Stimulated activated CD4-positive, alpha-beta T cell treated with anti-CD3 and anti-CD28 coated beads, Interleukin-4, amount 100 ng/mL, for 4 hours (primary cell): ENCODE measurements at places on chromosomes 7 and 10.
A peak's percentile ranks its signal among the peaks of the same experiment; 100 is the strongest.

DNA sequence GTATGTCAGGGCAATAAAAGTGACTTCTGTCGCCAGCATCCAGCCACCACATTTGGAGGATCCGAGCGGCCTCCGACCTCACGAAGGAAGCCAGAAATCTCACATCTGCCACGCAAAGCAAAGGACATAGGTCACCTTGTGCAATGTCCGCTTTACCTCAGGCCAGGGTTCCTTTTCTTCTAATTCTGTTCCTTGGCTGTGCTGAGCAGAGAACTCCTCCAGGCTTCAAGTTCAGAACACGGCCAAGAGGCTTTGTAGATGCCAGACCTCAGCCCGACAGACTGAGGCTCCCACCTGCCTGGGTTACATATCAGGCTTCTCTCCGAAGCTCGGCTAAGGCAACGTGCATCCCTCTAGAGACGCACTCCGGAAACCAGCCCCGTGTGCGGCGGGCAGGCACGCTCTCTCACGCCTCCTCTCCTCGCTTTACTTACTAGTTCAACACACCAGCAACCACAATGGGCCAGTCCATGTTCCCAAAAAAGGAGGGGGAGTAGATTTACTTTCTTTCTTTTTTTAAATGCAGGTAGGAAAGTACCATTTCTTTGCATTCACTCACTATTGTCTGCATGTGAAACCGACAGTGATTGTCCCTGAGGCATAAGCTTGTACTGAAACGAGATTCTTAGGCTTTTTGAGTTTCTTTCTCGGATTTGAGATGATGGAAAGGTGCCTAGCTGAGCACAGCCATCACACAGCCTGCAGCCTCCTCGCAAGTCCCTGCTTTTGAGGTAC is 122.4 kb upstream of the AFAP1L2 start:
- peak; percentile 70 for DNase-seq

GRCh38 chr7:158420591-158421340 is 166.9 kb downstream of the PTPRN2 start:
- DNase-seq: no peak

- DNase-seq: no peak
Measured at GRCh38 chr7:111112439-111112838, 21.5 kb downstream of the LRRN3 start.

GRCh38 chr7:99554939-99555338 is 3.0 kb upstream of the FAM200A start:
- DNase-seq: no peak

DNA sequence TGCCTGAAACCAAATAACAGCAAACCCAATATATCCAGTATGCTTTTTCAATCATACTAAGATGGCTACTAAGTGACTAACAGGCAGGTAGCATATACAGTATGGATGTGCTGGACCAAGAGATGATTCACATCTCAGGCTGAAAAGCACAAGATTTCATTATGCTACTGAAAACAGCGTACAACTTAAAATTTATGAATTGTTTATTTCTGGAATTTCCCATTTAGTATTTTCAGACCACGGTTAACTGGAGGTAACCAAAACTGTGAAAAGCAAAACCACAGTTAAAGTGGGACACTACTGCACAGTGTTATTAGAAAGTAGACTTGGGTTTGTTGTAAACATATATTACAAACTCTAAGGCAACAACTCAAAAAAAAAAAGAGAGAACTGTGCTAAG is 91.5 kb downstream of the KMT2C start:
- DNase-seq: no peak

DNA sequence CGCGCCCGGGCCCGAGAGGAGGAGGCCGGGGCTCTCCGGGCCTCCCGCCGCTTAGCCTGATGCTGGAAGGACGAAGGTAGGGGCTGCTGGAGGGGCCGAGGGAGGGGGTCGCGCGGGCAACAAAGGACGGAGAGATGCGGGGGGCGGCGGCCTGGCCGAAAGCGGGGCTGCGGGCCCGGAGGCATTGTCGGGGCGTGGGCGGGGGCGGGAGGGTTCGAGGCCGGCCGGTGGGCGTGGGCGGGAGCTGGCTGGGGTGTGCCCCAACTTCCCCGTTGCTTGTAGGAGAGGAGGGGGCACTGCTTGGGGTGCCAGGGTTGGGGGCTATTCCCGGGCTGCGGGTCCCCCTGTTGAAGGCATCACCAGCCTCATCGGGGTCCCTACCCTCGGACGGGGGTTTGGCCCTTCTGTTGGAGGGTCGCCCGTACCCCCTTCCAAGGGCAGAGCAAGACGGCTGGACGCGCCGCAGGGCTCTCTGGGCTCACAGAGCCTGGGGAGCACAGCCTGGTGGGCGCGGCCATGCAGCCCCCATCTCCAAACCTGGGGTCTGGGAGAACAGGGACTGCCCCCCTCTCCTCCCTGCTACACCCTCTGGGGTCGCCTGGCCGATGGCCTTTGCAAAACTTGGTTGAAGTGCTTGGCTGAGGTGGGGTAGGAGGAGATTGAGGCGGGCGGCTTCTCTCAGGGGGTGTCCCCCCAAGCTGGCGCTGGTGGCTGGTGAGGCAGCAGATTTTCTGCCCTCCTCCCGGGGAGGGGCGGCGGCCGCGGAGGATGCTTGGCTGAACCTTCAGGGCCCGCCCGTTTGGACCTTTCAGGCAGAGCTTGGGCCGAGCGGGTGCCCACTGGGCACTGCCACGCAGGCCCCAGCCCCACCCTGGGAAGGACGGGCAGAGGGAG is 699 bp downstream of the CLIP2 start:
- DNase-seq: peak; percentile 16

GRCh38 chr7:44305564-44306507 is 19.6 kb downstream of the CAMK2B start:
- DNase-seq: no peak

DNA sequence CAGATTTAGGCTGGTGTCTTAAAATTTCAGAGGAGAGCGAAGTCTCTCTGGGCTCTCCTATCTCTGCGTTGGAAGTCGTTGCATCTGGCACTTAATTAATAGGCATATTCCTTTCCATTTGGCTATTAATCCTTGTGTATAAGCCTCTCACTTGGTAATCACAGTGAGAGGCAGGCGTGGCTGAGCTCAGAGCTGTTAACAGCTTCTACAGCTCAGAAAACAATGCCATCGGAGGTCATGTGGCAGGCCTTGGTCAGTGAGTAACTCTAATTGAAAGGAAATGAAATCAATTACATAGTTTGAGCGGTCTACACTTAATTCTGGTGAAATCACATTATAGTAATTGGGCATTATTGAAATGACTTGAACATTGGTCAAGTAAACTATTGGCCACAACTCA is 135.1 kb downstream of the DPY19L1 start:
- DNase-seq: no peak

- no peak for DNase-seq
Measured at GRCh38 chr7:20352573-20353306, 22.0 kb downstream of the ITGB8 start.

DNA sequence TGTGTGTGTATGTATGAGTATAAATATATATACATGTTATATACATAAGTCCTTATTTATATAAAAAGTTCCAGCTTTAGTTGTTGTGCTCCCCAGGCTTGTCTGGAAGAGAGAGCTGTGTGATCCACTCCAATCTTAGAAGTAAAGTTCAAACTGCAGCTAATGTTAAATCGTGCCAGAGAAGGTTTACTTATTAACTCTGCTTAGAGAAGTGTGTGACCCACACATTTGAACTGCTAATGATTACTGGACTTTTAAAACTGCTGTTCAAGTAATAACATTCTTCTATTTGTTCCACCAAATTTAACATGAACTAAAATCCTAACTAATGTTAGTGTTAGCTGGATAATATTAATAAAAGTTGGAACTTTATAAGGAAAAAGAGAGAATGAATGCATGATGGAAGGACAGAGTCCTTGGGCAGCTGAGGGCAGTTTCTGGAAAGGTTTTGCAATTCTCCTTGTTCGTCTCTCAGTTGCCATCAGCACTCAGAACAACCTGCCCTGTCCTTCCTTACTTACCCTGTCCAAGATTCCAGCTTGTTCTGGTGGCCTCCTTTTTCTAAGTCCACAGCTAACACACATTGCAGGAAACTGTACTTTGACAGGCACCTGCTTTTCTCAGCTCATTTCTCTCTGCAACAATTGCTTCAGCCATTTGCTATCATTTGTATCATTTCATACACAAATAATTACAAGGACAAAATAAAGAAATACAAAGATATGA is 162.6 kb downstream of the FAM107B start:
- DNase-seq: no peak

- no peak for DNase-seq
Measured at GRCh38 chr10:70827086-70827757, 11.5 kb downstream of the SGPL1 start.

DNA sequence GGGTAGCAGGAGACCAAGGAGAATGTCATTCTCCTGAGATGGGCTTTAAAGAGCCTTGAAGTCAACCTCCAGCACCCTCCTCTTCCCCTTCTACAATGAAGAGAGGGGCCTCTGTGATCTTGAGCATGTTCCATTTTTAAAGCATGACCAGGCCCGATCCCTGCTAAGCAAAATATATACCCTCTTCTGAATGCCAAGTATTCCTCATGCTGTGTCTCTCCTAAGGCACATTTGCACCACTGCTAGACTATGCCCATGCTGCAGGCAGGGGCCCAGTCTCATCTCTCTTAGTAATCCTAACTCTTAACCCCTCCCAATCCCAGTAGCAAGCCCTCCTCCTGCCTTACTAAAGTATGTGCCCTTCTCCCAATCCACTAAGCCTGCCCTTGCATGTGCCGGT is 18.4 kb downstream of the SORBS1 start:
- no peak for DNase-seq

- DNase-seq: no peak
Measured at GRCh38 chr10:75107756-75108683, 3.4 kb upstream of the SAMD8 start.

DNA sequence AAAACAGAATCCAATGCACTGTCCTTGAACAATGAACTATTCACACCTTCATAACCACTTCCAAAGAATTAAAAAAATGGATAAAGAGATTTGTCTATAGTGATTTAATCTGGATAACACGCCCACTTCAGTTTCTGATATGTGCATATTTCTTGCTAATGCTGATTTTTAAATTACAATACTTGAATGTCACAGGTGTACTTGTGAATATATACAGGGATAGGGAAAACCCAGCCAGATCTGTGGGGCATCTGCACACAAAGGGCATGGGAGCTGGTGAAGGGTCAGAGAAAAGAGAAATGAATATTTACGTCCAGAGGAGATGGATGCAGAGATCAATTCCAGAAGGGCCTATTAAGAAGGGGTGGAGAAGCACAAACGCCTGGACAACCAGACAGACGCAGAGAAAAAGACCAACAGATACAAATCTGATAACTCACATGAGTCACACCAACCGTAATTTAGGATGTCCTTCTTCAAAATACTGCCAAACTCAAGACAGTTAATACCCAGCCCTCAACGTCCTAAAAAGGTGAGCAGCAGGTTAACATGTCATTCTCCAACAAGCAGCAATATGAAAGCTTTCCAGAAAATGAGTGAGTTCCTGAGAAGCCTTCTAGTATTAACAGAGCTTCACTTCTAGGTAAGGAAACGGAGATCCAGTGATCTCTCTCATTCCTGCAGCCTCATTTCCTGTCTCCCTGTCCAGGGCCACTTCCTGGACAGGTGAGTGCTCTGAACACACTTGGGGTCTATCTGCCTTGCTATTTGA is 41.9 kb downstream of the PIP4K2A start:
- DNase-seq: no peak

DNA sequence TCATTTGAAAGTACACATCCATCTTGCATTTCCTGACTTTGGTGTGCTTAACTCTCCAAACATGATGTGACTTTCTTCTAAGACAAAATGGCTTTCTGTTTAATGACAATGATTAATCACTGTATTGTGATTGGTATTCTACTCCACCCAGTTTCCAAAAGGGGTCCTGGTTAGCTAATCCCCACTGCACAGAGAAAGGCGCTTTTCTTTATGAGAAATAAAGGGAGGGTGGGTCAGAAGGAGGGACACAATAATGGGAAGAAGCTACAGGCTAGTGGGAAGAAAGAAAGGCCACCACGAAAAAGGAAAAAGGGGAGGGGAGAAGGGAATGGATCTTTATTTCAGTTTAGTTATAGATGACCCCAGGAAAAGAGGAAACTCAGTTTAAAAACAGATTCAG is 69.2 kb downstream of the PRTFDC1 start:
- no peak for DNase-seq

- no peak for DNase-seq
Measured at GRCh38 chr10:33102071-33102470, 144.0 kb upstream of the ITGB1 start.

DNA sequence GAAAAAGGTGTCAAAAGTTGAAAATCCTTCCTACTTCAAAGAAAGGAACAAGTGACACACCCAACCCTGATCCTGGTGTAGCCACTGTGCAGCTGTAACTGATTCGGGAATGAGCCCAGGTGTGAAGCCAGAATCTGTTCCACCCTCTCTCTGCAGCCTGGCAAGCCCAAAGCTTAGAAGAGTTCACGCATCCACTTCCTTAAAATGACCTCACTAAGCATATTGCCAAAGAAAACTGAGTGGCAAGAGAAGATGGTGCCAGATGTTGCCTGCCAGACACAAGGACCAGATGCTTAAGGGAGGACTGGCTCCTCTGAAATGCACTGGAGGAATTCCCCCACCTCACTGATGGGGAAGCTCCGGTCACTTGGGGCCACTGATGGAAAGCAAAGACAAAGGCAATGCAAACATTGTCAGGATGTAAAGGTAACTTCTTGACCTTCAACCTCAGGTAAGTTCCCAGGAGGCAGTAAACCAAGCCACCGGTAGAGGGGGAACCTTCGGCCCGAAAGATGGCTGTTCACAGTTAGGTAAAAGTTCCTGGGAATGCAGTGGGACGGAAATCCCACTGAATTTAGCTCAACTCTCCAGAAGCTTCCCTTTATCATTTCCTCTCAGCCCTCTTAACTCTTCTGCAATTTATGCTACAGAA is 554.9 kb downstream of the KCNMA1 start:
- no peak for DNase-seq

- no peak for DNase-seq
Measured at GRCh38 chr10:132194726-132195125, 8.0 kb downstream of the DPYSL4 start.

GRCh38 chr10:101687071-101687658 is 7.8 kb downstream of the FBXW4 start:
- no peak for DNase-seq

DNA sequence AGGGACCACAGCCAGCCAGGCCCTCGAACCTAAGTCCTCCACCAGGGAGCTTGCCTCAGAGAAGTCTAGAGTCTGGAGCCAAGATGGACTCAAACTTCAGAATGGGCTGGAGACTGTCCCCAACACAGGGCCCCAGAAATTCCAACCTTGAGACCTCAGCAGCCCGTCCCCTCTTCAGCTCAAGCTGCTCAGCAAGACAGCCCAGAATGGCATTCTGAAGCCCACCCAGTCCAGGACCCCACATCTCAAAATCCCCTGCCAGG is 15.9 kb downstream of the KCNH2 start:
- DNase-seq: no peak

GRCh38 chr7:132191418-132191817 is 384.9 kb downstream of the PLXNA4 start:
- no peak for DNase-seq

DNA sequence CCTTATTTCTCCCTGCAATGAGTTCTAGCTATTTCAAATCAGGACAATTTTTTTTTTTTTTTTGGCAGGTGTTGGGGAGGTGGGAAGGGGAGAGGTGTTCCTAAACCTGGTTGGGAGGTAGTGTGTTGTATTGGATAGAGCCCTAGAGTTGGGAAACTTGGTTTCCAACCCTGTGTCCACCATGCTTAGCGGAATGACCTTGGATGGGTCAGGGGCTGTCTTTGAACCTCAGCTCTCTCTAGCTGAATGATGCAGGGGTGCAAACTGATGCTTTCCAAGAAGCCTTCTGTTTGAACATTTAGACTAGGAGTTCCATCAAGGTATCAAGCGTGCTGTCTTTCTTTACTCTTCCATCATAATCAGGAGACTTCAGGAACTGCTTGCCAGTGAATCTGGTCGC is 332.2 kb downstream of the LRMDA start:
- no peak for DNase-seq

- no peak for DNase-seq
Measured at GRCh38 chr7:4208086-4208485, 474.0 kb upstream of the FOXK1 start.
